T-helper 17 cell (primary cell): ENCODE measurements at places on chromosomes 16 and 17. TPM values are rescaled to one million over a fixed set of nuclear protein-coding genes. Genes with fewer than 3 reads are reported as not detected.

The CCL14 gene
- not detected for total RNA-seq

The KRT40 gene
- total RNA-seq = not detected

The TBX21 gene
- 7.9 TPM for total RNA-seq

The ZG16B gene
- total RNA-seq = not detected

The OTOP3 gene
- not detected for total RNA-seq

The NETO2 gene
- 5.3 TPM for total RNA-seq

DNA sequence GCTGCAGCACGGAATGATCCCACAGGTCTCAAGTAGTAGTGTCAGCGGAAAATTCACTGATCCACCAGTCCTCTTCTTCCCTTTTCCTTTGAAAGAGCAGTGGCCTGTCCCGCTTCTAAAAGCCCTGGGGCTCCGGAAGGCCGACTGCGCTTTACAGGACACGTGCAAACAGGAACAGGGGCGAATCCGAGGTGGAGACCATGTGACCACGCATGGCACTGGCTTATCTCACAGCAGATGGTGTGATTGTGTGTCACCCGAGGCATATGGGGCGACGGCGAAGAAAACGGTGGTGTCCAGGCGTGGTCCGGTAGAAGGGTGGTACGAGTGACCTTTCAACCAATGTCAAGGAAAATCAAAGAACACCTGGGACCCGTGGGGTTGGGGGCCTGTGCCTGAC lies 12.0 kb upstream of the KCNJ18 start:
- no peak for DNase-seq

- no peak for DNase-seq
These were observed at the start of gene HSD17B2 for GRCh38 chr16:82034981-82035612. Gene HSD17B2, plus strand, starts transcription at chr16:82035253. Its CDS starts 172 bp downstream, at chr16:82035425.

DNA sequence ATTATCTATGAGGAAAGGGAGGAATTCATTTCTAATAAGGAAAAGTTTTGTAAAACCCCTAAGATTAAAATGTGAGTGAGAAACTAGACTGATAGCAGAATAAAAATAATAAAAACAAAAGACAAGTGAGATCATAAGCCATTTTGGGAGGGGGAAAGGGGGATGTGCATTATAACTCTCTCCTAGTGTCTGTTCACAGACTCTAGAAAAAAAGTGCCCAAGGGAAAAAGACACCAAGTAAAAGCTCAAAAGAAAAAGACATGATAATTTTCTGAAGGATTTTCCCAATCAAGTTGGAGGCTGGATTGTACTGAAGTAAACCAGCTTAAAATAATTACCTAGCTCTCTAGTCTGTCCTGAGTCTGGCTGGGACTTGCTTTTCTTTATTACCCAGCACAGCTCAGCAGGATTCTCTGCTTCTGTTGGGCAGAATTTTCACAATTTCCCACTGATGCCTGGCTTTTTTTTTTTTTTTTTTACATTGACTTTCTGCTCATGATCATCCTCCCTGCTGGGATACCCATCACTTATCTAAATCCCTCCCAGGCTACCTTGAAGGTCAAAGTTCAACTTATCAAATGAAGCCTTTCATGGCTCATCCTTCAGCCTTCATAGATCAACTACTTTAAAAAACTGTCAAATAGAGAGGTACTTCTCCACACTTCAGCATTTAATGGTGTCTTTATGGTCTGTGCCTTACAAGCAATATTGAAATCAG lies 124.2 kb upstream of the KCNJ16 start:
- DNase-seq = no peak

DNA sequence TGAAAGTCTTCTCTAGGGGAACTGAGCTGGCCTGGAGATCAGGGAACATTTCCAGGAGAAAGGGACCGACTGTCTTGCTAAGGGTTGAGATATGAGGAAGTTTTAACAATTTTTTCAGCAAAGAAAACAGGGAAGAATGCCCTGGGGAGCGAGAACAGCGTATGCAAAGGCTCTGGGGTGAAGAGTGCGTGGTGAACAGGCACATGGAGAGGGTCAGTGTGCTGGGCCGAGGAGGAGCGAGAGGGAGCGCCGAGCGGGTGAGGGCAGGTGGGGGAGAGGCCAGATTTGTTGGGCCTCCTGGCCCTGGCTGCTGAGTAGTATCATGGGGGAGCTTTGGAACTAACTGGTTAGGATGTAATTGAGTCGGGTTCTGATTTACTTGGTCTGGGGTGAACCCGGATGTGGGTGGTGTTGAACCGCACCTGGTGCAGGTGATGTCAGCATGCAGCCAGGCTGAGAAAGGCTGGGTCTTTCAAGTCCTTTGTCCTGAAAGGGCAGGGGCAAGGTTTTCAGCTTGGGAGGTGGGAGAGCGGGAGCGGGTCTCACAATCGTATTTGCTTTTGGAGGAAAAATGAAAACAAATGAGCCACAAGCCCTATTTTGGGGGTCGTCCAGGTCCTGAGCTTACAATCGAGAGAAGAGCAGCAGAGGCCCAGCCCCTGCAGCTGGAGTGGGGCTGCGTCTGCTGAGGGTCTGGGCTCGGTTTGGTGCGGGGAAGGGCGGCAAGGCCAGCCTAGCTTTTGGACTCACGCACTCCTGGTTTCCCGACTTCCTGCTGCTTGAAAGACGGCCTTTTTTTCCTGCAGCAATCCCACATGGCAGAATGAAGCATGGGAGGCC lies 11.1 kb upstream of the WFDC1 start:
- no peak for DNase-seq

- no peak for DNase-seq
These were observed 69.8 kb downstream of the SHISA9 start for GRCh38 chr16:12971241-12971640.

DNA sequence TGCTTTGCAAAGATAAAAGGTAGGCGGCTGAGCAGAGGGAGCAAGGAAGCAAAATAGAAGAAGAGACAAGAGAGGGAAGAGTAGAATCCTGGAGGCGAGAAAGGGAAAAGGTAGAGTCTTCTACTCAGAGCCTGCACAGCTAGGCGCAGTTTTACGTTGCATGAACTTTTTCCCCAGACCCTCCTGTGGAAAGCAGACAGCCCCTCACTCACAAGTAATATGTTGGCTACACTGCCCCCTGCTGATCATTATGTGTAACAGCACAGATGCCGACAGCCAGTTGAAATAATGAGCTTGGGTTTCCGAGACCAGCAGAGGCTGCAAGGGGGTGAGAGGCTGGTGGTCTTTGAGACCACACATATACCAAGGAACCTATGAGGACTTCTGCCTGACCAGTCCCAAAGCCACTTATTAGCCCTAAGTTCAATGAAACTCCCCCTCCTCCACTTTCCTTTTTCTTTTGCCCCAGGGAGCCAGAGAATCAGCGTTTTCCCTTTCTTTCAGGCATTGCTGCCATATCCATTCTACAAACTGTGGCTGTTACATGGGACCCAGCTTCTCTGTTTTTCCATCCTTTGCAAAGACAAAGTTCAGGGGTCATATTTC lies 22.5 kb upstream of the CMTR2 start:
- DNase-seq = peak; percentile 8

DNA sequence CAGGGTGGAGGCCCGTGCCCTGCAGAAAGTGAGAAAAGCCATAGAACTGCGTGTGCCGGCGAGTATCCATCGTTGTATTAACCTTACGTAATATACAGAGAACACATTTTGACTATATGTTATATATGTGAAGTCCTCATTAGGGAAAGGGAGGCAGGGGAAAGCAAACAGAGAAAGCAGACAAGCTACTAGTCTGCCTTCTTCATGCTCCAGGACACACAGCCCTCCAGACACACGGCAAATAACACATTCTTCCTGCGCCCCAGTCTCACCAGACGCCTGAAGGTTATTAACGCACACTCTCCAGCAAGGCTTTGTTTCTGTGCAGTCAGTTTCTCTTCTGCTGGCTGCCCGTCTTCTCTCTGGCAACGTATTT lies 28.8 kb downstream of the PRDM7 start:
- no peak for DNase-seq

DNA sequence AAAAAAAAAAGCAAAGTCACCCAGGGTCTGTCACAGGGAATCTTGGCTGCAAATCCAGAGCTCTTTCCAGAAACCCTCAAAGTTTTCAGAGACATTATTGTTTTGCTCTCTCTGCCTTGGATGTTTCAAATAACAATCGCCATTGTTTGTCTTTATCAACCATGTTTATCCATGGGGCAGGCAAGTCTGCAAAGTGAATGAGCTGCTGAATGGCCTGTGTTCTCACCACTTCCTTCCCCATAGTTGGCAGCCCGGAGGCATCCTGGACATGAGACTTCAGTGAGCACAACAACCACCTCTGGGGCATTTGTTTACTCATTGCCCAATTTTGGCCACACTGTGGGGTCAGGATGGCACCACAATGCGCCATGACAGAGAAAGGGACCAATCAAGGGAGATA lies 53.1 kb upstream of the USP7 start:
- no peak for DNase-seq
